Natural killer cell (primary cell): ENCODE measurements at places on chromosomes 6 and 20. TPM values are rescaled to one million over a fixed set of nuclear protein-coding genes. Genes with fewer than 3 reads are reported as not detected.

DNA sequence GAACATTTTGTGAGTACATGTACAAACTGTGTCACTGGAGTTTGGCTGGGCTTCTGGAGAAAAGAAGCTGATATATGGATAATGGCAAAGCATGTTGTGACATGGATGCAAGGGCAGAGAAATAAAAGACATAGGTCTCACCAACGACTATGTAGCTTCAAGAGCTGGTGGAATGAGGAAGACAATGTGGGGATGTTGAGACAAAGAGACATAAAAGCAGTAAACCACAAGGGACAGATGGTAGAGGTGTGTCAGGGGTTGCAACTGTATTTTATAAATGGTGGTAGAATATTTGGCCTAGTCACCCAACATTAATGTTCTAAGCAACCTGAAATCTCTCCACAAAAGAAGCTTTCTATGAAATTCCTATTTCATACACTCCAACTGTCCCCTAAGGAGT is 199.0 kb downstream of the KCNQ5 start:
- DNase-seq: no peak

The PLEKHG1 gene
- total RNA-seq: 0.29 TPM

DNA sequence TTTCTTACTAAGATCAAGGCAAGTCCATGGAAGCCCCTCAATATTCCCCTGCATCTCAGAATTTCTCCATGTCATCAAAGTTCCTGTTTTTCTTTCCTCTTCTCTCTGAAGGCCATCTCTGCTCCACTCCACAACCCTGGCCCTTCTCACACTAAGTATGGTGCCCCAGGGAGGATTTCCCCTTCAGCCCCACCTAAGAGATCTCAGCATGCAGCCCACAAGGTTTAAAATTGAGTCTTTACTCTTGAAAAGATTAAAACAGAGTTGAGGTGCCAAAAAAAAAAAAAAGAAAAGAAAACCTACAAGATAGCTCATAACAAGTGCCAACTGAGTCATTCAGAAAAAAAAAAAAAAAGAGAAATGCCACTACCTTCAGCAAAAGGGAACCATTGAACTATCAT is 36.5 kb upstream of the TNFAIP3 start:
- no peak for DNase-seq

DNA sequence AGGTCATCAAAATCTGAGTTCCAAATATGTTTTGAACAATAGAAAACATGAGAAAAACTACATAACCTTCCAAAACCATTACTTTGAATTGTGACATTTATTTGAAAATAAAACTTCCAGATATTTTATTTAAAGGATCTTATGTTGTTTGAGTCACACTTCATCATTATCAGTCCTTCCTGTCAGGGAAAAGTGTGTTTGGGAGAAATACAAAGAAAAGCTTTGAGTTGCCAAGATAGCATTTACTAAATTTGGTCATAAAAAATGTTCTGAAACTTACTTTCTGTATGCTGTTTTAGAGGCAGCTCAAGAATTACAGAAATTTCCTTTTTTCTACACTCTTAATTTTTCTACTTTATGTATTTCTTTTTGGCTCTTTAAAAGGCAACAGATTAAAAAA is 208.2 kb upstream of the RIN2 start:
- DNase-seq: no peak

The CHRNA4 gene
- not detected for total RNA-seq

- no peak for DNase-seq
These were observed 76.5 kb downstream of the LYRM4 start for GRCh38 chr6:5184218-5184617.

The PDE7B gene
- not detected for total RNA-seq

DNA sequence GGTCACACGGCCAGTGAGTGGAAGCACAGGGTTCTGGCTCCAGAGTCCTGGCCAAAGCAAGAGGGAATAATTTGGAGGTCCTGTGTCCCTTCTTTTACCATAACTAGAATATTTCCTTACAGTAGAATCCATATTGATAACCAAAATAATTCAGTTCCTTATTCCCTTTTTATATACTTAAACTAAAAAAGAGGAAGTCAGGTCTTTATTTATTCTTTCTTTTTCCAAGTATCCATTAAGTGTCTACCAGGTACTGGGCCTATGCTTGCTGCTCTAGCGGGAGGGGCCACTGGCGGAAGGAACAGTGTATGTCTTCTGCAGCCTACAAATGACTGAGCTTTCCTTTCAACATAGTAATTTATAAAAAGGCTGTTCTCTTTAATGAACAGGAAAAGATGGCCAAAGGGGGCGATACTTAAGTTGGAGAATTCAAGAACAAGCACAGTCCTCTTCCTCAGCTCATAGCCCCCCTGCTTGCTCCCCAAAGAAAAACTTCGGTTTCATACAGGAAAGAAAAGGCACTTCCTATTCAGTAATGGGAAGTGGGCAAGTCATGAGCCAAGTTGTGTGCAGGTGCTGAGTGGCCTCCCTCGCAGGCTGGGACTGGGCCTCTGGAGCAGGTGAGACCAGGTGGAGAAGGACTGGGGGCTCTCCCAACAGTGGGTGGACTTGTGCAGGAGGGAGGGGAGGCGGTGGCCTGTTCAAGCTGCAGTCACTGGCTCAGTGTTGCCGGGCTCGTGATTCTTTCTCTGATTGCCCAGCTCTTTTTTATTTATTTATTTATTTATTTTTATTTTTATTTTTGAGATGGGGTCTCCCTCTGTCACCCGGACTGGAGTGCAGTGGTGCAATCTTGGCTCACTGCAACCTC is 110.9 kb downstream of the ARMC2 start:
- DNase-seq: no peak

- DNase-seq: peak; percentile 11
These were observed 19.1 kb upstream of the ZSCAN23 start for GRCh38 chr6:28462401-28462800.

- DNase-seq: no peak
These were observed 76.9 kb upstream of the CCN2 start for GRCh38 chr6:132028029-132028428.

DNA sequence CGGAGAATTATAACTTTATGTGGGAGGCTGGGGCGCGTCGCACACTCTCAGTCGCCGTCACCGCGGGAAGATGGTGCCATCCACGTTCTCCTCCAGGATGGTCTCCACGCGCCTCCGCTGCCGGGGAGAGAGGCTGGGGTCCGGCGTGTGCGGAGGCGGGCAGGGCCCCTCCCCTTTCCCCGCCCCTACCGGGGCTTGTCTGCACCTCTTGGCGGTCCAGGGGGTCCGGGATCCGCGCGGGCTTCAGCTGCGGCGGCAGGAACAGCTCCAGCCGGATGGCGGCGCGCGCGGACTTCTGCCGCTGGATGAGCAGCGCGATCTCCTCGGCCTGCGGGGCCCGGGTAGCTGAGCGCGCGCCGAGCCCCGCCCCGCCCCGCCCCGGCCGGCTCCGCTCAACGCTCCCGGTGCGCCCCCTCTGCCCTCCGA is 807 bp downstream of the LKAAEAR1 start:
- peak; percentile 53 for DNase-seq

GRCh38 chr20:57308451-57309271 is 20.9 kb upstream of the SPO11 start:
- no peak for DNase-seq

The CLVS2 gene
- not detected for total RNA-seq

- no peak for DNase-seq
These were observed 11.0 kb downstream of the SRC start for GRCh38 chr20:37356961-37357371.

The PSMA7 gene
- 168 TPM for total RNA-seq

- no peak for DNase-seq
These were observed 105.9 kb downstream of the PRDM13 start for GRCh38 chr6:99712519-99712918.

DNA sequence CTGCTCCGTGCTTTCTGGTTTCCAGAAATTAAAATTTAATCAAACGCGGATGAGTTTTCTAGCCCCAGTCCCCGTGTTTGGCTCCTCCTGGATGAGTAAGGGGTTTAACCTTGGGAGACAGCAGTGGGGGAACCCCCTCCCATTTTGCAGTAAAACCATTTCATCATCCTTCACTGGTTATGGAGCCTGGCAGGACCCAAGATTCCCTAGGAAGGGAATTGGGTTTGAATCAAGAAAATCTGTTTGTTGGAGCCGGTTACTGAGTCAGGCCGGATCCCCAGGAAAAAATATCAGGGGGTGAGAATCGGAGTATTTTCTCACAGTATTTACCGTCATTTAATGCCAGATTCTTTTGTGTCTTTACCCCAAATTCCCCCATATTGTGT is 754 bp downstream of the YWHAB start:
- no peak for DNase-seq

DNA sequence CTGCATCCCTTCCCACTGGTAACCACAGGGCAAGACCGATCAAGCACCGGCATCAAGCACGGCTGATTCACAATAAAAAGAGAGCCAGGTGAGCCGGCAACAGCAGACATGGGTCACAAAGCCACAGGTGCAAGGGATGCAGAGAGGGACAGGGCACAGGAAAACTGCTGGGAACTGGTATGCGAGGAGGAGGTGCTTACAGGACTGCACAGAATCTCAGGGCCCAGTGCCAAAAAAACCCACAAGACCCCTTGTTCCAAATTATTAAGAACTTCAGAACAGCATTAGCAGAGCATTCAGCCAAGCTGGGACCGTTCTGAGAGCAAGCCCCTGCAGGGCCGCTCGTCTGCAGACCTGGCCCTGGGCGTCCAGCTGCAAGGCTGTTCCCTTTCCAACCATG is 35.4 kb downstream of the BFSP1 start:
- no peak for DNase-seq

DNA sequence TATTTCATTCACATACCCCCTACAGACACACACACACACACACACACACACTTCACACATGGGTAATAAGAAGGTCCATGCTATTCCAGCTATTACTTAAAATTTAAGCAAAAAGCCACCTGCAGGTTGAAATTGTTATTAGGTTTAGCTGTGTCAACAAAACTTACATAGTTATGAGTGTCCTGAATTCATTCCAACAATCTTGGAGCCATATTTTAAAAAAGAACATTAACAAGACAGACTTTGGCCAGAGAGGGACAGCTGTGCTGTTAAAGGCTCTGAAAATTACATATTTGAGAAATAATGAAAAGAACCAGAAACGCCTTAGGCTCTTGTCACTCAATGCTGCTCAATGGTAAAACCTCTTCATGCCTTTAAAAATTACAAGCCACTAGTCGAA is 455.3 kb downstream of the EPM2A start:
- DNase-seq: no peak

The NECAB3 gene
- 18.1 TPM for total RNA-seq

The PCK1 gene
- not detected for total RNA-seq
